Muscle of back (tissue), 13 donors: ENCODE measurements at places on chromosomes 2 and 18. TPM values are rescaled to one million over a fixed set of nuclear protein-coding genes. Genes with fewer than 3 reads are reported as not detected.
A peak's percentile ranks its signal among the peaks of the same experiment; 100 is the strongest.

The KCNJ3 gene
- polyA plus RNA-seq: 0.31 TPM

- DNase-seq: no peak
Measured at GRCh38 chr2:35585972-35586371, 769.6 kb upstream of the CRIM1 start.

GRCh38 chr18:48020337-48021250 lies 90.1 kb upstream of the SMAD2 start:
- DNase-seq: no peak

- DNase-seq: peak; percentile 7
Measured at GRCh38 chr18:4639628-4640310, 184.7 kb upstream of the DLGAP1 start.

The TLX2 gene
- not detected for polyA plus RNA-seq

The CHPF gene
- polyA plus RNA-seq: 68.8 TPM

The PDE1A gene
- 22.1 TPM for polyA plus RNA-seq

DNA sequence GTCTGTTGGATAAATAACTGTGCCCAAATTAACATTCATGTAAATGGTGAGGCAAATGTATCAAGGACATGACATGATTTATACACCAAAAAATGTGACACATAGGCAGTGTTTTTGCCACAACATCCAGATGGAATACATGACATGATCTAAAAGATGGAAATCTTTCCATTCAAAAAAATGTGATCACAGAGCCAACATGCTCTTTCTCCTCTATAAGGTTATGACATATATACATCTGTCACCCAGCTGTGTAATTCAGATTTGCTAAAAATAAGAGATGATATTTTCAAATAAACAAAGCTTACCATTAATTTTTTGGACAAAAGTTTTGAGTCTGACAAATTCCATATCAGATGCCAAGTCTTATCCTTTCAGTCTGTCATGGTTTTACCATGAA lies 95.5 kb upstream of the COL3A1 start:
- peak; percentile 77 for DNase-seq

The C2orf74 gene
- polyA plus RNA-seq: 23.7 TPM

GRCh38 chr2:129925381-129925780 lies 54.1 kb upstream of the RAB6C start:
- DNase-seq: no peak

DNA sequence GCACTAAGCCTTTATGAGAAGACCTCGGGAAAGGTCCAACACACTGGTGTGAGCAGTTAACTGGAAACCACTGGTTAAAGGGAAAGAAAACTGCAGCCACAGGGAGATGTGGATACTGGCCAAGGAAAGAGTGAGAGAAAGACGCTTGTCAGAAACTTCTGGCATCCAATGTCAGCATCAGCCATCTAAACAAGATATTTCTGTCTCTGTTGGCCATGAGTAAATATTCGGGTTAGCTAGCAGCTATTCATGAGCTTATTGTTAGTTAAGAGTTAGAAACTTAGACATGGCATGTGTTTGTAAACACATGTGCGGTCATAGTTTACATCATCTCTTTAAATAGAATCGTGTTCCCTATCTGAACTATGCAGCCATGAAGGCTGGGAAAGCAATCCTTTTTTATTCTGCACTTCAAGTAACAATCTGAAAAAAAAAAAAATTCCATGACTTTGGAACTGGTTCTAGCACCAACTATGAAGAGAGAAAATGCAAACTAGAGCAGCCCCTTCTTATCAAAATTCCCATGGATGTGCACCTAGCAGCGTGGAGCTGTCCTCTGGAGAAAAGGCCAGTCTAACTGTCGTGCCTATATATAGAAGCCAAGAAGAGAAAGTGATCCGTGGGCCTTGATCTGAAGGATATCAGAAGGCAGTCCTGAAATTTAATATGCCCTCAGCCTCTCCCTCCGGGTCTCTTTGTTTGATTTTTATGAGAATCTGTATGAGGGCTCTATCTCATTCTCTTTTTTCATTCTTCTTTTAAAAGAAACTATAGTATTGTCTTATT lies 84.0 kb upstream of the RFX8 start:
- peak; percentile 59 for DNase-seq

DNA sequence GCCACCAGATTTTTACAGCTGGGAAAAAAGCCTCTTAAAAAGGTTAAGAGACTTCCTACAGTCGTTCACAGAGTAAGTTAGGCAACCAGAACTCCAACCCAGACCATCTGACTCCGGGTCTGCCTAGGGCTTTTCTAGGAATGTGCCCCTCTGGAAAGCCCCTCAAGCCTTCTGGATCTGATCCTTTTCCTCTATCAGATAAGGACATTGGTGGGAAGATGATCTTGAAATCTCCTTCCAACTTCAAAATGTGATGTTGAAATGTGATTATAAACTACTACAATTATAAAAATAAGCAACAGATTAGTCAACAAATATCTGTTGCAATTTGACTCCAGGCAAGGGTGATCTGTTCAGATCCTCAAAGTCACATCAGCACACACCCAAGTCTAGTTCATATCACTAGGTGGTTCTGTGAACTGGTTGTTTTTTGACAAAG lies 270.4 kb downstream of the ARHGAP15 start:
- DNase-seq: no peak

The GALNT14 gene
- polyA plus RNA-seq: 2.5 TPM

- DNase-seq: peak; percentile 80
Measured at GRCh38 chr2:126699716-126700581, 44.0 kb downstream of the GYPC start.

The AGXT gene
- not detected for polyA plus RNA-seq

DNA sequence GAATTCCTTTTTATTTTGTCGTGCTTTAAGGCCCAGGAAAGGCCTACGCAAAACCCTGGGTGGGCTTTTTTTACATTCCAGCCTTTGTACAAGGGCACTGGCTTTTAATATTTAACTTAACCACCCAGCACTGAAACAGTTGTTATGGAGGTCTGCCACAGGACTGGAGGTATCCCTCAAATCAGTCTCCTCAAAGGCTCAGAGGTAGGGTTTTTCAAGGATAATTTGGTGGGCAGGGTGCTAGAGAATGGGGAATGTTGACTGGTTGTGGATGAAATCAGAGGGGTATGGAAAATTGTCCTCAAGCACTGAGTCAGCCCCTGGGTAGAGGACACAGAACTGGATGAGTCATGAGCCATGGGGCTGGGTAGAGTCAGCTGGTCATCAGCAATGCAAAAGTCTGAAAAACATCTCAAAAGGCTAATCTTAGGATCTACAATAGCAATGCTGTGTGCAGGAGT lies 443.1 kb downstream of the THSD7B start:
- no peak for DNase-seq

DNA sequence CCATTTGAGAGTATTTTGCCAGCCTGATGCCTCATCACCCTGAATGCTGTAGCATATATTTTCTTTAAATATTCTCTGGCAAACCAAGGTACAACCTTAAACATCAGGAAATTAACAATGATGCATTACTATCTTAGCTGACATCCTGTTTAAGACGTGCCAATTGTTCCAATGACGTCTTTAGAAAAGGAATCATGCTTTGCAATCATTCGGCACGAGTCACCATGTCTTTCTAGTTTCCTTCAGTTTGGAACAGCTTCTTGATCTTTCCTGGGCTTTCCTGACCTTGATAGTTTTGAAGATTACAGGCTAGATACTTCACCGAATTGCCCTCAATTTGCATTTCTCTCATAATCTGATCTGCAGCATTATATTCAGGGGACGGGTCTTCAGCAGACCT lies 88.2 kb upstream of the GLI2 start:
- peak; percentile 78 for DNase-seq

DNA sequence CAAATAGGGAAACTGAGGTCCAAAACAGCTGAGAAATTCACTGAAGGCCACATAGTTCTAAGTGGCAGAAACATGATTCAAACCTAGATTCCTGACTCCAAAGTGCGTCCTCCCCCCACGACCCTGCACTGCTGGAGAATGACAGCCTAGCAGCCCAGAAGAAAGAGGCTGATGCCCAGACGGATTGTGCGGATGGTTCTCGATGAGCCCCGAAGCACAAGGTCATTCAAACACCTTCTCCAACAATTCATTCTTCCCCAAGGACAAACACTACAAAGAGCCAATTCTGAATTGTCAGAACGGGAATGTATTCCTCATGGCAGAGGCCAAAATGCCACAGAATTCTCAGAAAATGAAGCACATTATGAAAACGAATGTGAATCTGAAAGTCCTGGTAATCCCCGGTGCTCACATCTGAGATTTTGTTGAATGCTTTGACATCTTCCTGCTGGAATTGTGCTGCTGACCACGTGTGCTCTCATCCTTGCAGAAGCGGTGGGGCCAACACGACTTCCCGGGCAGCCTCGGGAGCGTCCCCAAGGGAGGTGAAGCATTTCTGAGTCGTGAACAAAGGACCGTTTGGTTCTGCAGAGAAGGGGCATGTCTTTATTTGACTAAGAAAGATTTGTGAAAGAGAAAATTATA lies 337.0 kb downstream of the EIPR1 start:
- no peak for DNase-seq

DNA sequence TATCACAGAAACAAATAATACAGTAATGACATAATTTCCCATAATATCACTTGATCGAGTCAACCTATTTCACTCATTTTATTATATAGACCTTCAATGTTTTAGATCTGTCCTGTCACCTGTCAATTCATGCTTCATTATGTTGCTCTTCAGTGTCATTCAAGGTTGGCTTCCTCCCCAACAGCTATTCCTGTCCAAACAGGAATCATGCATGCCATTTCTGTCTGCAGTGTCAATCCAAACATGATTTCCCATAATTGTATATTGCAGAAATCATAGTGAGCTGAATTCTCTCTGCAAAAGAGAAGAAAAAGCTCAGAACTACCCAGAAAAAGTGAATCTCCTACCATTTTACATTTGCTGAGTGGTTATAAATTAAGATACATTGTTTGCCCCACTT lies 628.6 kb downstream of the NR4A2 start:
- DNase-seq: no peak

The GAD1 gene
- polyA plus RNA-seq: 2.0 TPM

DNA sequence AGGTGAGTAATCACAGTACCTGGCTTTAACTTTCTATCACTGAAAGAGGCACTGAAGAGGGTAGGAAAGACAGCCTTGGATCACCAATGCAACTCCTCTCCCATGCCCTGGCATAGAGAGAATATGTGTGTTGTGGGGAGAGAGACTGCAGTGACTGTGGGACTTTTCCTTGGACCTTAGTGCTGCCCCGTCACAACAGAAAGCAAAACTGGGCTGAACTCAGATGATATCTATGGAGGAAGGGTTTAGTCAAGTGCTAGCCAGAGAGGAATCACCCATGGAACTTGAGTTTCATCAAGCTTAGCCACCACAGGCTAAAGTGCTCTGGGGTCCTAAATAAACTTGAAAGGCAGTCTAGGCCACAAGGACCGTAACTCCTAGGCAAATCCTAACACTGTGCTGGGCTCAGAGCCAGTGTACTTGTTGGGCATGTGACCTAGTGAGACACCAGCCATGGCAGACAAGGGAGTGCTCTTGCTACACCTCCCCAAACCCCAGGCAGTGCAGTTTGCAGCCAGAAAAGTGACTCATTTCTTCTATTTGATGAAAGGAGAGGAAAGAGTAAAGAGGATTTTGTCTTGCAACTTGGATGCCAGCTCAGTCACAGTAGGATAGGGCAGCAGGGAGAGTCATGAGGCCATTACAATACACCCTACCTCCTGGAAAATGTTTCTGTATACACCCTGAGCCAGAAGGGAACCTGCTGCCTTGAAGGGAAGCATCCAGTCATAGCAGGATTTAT lies 105.8 kb upstream of the SPOPL start:
- DNase-seq: no peak

DNA sequence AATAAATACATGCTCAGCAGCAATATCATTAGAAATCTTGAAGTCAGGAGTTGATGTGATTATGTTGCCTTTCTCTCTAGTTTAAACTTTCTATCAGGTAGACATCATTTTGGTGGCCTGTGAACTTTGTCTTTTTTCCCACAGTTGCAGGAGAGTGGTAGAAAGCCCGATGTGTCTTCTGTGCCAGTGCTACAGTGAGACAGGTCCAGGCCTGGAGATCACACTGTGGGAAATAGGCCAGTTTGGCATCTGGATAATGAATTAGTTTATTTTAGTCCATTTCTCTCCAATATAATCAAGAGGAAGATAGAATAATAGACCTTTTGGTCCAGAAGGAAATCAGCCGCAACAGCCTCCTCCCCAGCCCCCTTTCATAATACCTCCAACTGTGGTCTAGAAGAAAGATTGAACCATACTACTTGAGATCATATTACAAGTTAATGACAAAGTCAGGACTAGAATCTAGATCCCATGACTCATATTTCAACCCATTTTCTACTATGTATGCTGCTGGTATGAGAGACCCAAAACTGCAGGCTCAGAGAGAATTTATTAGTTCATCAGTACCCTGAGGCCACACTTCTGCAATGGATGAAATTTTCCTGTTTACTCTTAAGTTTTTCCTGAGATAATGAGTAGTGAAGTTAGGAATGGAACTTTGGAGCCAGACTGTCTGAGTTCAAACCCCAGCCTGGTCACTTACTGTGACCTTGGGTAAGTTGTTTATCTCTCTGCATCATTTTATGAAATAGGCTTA lies 20.6 kb downstream of the KCMF1 start:
- DNase-seq: no peak

DNA sequence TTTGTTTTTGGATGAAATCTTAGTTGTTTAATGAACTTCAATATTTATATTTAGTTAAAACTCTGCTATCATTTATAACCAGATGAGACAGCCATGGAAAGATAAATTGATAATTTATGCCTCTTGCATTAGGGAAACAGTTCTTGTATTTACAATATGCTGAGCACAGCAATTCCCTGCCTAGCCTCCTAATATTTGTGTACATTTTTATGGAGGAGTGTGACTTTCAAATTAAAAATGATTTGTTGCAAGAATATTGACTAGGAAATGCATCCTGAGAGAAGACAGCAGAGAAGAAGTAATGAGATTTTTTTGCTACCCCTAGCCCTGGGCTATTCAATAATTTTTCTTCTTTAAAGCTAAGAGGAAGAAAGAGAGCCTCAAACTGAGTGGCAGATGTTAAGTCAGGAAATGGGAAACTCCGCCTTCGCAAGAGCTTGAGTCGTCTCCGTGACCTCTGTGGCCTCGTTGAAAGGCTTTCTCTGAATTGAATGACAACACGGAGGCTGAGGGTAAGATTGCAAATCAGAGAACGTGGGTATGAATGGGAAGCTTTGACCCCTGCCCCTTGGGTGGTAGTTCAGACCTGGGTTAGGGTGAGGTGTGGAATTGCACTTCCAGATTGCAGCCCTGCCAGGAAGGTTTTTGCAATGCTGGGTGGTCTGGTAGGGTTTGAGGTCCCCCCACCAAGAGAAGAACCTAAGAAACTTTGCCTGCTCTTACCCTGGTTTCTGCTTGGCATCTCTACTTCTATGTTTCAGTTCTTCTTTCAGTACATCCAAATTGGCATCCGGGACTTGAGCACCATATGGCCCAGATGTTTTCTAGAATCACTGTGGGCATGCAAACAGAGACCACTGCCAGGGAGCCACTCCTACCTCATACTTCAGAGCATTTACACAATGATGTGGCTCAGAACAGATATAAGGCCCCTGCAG lies 210.3 kb upstream of the RBMS1 start:
- DNase-seq: peak; percentile 33

The TXNDC2 gene
- 0.07 TPM for polyA plus RNA-seq

GRCh38 chr2:195106681-195107380 lies 550.2 kb upstream of the SLC39A10 start:
- DNase-seq: no peak

The MERTK gene
- polyA plus RNA-seq: 4.4 TPM
